ENCODE measurements at places on chromosomes 11 and 22.

DNA sequence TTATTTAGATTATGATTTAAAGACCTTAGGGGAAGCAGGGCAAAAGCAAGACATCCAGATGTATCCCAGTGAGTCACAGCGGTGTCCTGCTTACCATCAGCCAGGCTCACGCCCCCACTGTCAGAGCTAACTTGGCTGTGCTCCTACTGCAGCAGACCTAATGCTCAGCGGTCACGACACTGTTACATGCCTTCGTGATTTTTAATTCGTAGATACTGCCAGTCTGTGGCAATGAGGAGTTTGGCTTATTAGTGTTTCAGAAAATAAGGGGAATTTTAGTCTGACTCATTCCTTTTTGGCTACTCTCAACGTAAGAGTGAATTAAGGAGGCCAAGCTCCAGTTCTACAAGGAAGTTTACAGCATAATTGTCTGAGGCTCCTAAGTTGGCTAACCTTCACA lies 22.7 kb downstream of the EFCAB6 start:
- DNase-seq: no peak

- no peak for DNase-seq
Measured at GRCh38 chr11:17343907-17344306, 7.7 kb upstream of the NCR3LG1 start.

DNA sequence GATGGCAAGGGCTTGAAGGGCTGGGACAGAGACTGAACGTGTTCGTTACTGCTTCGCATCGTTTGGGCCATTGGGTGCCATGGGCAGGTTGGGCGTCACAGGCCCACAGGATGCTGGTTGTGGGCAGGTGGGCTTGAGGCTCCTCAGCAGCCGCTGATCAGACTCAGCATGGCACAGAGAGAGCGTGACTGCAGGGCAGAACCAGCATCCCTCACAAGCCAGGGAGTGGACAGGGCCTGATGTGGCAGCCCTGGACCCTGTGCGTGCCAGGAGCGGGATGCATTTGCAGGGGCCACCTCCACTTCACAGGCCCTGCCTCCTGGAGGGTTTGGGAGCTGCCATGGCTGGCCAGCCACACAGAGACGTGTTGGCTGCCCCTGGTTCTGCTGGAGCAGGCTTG lies 1228.3 kb downstream of the BRD1 start:
- DNase-seq: no peak

- no peak for DNase-seq
Measured at GRCh38 chr11:65609665-65610064, 4.4 kb downstream of the MAP3K11 start.

All from SHP77 treated with DMSO at 0.1 percent for 48 hours (cell line).